ENCODE measurements at places on chromosomes 4 and X.
A peak's percentile ranks its signal among the peaks of the same experiment; 100 is the strongest.

DNA sequence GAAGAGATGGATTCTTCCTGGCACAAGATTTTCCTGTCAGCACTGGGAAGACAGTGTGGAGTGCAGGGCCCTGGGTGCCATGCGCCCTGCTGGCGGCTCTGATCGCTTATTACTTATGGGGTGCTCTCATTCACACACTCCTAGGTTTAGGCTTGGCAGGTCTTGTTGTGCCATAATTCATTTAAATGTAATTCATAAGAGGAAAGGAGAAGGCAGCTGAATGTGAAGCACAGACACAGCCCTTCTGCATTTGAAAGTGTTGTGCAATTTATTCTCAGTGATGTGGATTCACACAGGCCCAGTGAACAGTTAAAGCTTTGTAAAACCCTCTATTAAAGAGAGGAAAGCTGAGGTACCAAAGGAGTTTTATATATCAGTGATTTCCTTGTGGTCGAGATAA, 249.7 kb downstream of the C4orf33 start:
- no peak for DNase-seq

DNA sequence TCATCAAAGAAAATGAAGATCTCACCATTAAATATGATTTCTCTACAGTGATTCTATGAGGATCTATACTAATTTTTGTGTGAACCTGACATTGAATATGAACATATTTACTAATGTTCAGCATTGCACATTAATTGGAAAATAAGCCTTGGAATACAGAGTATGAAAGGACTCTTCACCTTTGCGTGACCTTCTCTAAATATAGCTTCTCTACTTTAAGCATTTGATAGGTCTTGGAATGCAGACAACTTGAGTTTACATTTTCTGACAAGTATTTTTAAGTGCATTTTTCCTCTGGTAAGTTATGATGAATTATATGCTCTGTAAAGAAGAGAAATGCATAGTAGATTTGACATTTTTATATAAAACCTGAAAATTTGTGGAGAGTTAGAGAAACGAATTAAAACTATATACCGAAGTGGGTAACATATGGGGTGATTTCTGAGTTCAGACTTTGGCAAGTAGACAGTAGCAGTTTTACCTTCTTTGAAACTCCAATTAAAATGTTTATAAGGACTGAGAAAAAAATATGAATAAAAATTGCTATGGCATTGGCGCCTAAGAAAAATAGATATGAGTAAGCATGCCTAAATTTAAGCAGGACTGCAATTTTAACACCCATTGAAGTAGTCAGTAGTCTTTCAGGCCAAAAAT, 371.9 kb downstream of the GABRG1 start:
- no peak for DNase-seq

DNA sequence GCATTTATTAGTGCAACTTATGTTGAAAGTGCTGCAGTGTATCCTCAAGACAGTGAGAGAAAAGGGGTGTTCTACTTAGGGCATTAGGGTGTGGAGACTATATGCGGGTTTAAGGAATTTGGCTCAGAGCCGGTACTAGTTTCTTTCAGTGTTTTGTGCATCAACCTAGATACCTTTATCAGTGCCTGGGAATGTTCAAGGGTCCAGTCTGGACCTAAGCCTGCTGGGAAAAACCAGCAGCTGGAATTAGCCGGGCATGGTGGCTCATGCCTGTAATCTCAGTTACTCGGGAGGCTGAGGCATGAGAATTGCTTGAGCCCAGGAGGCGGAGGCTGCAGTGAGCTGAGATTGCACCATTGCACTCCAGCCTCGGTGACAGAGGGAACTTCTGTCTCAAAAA, 7.4 kb downstream of the PHEX start:
- DNase-seq = no peak

- DNase-seq = peak; percentile 21
Measured at GRCh38 chrX:24395775-24396174, 35.3 kb downstream of the SUPT20HL1 start.

- DNase-seq = no peak
Measured at GRCh38 chrX:23901060-23901459, 6.7 kb downstream of the APOO start.

DNA sequence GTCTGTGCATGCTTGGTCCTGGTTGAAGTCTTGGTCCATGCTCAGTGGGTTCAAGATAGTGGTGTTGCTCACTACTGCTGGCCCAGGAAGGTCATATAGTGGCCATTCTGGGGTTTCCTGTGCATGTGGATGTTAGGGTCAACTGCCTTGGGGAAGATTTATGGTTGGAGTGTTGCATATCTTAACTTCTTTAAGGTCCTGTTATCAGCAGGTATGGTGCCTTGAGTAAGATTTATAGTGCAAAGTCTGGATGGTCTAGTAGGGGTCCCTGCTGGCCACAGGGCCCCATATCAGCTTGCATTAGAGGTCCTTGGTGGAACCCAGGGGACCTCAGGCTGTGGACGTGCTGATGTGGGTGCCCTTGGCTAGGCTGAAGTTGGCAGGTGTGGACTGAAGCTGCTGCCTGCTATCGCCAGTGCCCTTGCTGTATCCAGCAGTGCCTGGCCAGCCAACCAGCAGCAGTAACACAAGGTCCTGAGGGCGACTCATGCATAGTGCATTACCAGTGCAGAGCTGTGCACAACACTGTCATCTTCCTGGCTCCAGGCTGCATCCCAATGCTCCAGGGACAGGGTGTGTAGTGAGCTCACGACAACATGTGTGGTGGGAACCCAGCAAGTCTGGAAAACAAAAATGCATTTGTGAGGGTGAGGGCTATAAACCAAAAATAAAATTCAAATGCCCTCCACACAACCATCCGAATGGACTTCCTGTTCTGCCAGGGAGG, 61.0 kb downstream of the BEX3 start:
- DNase-seq = no peak

DNA sequence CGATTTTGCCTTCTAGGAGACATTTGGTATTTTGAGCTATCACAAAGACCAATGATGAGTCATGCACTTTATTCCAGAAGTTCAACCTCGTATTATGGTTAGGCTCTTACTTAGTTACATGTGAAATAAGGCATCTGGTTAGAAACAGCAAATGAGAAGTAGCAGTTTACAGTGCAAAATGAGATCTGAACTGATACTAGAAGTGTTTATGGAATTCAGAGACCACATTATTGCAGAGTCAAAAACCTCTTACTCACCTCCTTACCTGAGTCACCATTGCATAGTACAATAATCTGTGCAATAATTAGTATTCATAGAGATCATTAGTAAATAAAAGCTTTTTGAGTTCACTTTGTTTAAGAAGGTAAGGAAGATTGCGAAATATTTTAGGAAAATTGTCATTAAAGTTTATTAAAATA, 38.7 kb downstream of the SEC24B start:
- DNase-seq = no peak

- DNase-seq = no peak
Measured at GRCh38 chr4:157096439-157096838, 20.5 kb downstream of the GLRB start.

- no peak for DNase-seq
Measured at GRCh38 chrX:21959362-21960051, 19.0 kb downstream of the SMS start.

DNA sequence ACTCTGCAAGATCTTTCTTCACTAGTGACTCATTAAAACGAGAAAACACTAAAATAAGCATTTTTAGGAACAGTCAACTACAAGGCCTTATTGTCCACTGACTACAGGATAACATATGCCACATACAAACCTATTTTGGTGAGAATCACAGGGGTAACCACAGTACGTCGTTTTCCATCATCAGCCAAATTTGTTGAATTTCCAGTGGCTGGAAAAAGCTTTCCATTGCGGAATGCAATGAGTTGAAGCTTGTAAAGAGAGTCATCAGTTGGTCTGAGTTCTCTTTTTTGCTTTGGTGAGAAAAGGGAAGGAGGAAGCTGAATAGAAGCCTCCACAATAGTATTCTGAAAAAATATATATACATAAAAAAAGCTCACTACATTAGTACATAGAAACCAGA, 102.4 kb downstream of the ADGRA3 start:
- no peak for DNase-seq

DNA sequence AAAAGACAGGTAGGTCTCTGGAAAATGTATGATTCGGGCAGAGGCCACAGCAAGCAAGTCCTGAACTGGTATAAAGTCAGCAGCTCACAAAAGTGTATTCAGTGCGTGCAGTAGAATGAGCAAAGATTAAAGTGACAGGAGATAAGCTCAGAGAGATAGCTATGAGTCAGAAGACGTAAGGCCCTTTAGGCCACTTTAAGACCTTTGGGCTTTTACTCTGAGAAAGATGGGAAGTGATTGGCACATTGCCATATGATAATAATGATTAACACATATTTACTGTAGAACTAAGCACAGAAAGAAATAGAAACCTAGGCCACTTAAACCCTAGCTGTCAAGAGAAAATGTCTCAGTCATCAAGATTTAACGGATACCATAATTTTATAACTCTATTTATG, 51.7 kb downstream of the TBCK start:
- DNase-seq = no peak

DNA sequence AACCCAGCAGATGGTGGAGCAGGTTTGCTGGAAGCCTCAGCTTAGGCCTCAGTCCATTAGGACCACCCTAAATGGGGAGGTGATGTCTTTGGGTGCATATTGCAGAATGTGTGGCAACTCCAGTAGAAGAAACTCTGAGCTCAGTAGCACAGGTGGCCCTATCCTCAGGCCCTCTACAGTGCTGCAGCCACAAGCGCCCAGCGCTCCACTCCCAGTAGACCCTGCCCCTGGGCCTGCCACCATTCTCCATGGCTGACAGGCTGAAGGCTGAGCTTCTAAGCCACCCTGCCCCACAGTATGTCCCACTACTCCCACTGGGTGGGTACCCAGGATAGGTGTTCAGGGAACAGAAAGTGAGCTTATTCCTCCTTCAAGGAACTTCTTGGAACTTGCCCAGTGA, 162.8 kb upstream of the MAMLD1 start:
- DNase-seq = no peak

- no peak for DNase-seq
Measured at GRCh38 chrX:24202465-24203031, 53.0 kb downstream of the ZFX start.

DNA sequence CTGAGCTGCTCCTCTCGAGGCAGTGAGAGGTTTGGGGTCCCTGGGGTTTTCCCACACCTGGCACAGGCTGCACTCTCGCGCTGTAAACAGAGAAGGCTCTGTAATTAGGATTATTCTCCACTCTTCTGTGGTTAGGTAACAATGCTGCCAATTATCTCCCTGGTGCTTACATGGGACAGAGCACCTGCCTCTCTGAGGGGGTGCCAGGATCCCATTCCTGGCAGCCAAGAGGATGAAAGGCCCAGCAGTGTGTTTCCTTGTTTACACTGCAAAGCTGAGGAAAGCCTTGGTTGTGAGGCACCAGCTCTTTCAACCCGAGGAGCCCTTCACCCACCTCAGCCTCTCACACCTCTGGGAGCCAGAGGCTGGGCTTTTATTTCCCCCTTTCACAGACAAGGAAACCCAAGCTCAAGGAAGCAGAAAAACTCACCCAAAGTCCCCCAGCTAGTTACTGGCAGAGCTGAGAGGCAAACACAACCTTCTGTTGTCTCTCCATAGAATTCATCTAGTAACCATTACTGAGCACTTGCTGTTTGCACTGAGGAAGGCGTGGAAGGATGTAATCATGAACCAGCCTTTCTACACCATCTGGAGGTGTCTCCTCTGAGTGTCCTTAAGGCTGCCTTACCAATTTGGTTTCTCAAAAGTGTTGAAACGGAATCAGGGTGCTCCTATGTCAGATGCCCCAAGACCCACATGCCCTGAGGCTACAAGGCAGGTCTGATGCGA, 39.7 kb upstream of the PROM1 start:
- DNase-seq = no peak

- DNase-seq = no peak
Measured at GRCh38 chr4:124593494-124593893, 119.0 kb downstream of the ANKRD50 start.

DNA sequence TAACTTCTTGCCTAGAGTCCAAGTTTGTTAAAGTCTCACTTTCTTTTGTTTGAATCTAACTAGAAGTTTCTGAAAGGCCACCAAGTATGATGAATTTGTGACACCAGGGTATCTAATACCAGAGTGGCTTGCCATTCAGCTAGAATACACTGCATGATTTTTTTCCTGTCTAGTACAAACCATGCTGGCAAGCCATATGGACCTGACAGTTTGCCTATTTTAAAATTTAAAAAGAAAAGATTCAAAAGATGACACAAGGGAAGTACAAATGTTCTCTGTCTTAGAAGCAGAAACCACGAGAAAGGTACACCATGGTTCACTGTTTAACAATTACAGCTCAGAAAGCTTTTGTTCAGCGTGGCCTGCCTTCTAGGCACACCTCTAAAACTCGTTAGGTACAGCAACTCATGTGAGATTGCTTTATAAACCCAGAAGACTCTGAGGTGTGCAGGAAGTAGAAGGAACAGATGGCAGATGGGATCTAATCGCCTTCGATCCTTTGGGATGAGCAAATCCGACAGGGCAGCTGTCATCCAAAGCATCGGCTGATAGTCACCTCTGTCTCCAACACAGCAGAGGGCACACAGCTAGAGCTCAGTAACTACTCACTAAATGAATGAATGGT, 35.4 kb upstream of the CENPU start:
- no peak for DNase-seq

- no peak for DNase-seq
Measured at GRCh38 chrX:108156934-108157466, 65.4 kb downstream of the ATG4A start.

DNA sequence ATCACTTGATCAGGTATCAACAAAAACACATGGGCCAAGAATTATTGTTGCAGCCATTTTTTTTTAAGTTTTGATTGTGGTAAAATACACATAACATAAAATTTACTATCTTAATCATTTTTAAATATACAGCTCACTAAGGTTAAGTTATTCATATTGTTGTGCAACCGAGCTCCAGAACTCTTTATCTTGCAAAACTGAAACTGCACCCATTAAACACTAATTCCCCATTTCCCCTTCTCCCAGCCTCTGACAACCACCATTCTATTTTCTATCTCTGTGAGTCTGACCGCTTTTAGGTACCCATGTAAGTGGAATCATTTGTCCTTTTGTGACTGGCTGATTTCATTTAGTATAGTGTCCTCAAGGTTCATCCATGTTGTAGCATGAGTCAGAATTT, 126.2 kb upstream of the NDP start:
- no peak for DNase-seq

DNA sequence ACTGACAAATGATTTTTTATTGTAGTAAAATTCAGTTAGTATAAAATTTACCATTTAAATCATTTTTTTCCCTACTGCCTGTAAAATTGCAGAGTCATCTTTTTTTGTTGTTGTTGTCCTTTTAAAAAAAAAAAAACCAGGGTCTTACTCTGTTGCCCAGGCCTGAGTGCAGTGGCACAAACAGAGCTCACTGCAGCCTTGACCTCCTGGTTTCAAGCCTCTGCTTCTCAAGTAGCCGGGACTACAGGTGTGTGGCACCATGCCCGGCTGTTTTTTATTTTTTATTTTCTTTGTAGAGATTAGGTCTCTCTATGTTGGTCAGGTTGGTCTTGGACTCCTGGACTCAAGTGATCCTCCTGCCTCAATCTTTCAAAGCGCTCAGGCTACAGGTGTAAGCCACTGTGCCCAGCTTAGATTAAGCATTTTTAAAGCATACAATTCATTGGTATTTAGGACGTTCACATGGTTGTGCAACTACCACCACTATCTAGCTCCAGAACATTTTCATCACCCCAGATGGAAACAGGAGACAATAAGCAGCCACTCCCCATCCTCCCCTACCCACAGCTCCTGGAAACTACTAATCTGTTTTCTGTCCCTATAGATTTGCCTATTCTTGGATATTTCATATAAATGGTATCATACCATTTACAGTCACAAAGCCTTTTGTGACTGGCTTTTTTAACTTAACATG, 59.7 kb upstream of the PGRMC2 start:
- DNase-seq = no peak

- no peak for DNase-seq
Measured at GRCh38 chrX:136386826-136387225, 86.1 kb downstream of the ADGRG4 start.

Measured in DMS 273 treated with DMSO at 0.1 percent for 48 hours (cell line).